ENCODE measurements at places on chromosomes 16 and 17.

- no peak for DNase-seq
Observed at GRCh38 chr17:75147878-75148546, 6.3 kb downstream of the JPT1 start.

DNA sequence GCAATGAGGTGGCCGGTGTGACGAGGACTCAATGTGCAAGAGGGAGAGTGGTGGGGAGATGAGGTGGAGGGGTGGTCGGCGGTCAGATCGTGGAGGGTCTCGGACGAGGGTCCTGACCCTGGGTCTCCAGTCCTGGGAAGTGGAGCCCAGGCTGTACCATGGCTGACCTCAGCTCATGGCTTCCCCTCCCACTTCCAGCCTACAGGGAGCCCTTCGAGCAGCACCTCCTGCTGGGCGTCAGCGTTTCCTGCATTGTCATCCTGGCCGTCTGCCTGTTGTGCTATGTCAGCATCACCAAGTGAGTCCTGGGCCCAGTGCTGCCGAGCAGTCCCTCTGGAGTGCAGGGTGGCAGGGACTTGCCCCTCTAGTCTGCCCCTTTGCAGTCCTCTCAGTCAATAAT, 41.8 kb downstream of the IL4R start:
- DNase-seq: no peak

DNA sequence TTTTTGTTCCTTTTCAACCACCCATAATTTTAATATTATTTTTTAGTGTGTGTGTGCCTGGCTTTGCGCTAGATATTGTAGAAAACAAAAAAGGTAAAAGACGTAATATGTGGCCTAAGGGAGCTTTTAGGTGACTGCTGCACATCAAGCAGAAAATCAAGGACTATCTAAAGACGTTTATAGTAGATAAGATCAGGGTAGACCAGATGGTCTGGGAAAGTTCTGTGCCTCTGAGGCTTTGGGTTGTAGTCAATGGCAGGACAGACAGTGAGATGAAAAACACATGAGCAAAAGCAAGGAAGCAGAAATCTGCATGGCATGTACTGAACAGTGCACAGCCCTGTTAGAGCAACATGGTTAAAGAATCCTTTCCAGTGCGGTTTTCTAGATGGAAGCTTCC, 26.8 kb upstream of the ARHGAP23 start:
- no peak for DNase-seq

DNA sequence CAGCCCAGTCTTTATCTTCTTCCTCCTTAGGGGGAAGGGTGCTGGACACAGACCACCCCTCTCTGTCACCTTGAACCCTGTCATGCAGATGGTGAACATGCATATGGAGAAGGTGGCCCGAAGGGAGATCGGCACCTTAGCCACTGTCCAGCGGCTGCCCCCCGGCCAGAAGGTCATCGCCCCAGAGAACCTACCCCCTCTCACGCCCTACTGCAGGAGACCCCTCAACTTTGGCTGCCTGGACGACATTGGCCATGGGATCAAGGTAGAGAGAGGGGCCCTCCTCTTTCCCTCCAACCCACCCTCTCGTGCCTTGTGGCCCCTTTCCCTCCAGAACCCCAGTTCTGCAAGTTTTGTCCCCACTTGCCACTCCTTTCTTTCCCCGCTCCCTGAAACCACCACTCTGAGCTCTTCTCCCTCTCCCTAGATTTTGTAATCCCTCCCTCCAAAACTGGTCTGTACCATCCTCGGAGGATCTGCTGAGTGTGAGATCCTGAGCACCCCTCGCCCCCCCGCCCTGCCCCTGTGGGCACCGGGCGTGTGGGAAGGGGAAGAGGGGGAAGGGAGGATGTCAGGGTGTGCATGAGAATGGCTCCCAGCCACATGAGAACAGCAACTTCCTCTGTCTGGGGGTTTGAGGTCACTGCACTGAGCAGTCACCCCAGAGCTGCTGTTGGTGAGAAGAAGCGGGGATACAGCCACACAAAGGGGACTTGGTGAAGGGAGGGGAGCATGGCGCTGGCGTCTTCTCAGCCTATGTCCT, 7.3 kb downstream of the ABI3 start:
- DNase-seq: no peak

- no peak for DNase-seq
Observed at GRCh38 chr16:69364088-69364487, 12.5 kb upstream of the TMED6 start.

Measured in progenitor cell of endocrine pancreas (in vitro differentiated cells).